ENCODE measurements at places on chromosomes 16 and 17. TPM values are rescaled to one million over a fixed set of nuclear protein-coding genes. Genes with fewer than 3 reads are reported as not detected.

Gene MYH13
- 0.08 TPM for polyA plus RNA-seq

Gene TMC5
- polyA plus RNA-seq: 0.42 TPM

Gene CXCL16
- 10.9 TPM for polyA plus RNA-seq

Gene ABI3
- polyA plus RNA-seq: 2.4 TPM

Gene UTS2R
- not detected for polyA plus RNA-seq

Gene CTF1
- 3.3 TPM for polyA plus RNA-seq

Gene TP53TG3
- not detected for polyA plus RNA-seq

Gene SLC35G6
- polyA plus RNA-seq: 0.01 TPM

Gene CES5A
- not detected for polyA plus RNA-seq

Gene GALR2
- 1.00 TPM for polyA plus RNA-seq

Gene VAT1L
- polyA plus RNA-seq: 0.04 TPM

Gene ITPRIPL2
- polyA plus RNA-seq: 13.3 TPM

Gene TTLL6
- polyA plus RNA-seq: 0.05 TPM

Gene PNMT
- 2.2 TPM for polyA plus RNA-seq

Gene NOMO2
- polyA plus RNA-seq: 27.9 TPM

Gene ATP2C2
- 1.1 TPM for polyA plus RNA-seq

Gene C16orf46
- 0.24 TPM for polyA plus RNA-seq

Gene JMJD8
- 55.4 TPM for polyA plus RNA-seq

Gene ITGAD
- not detected for polyA plus RNA-seq

Gene ATP6V0C
- polyA plus RNA-seq: 214 TPM

Gene CPHXL2
- not detected for polyA plus RNA-seq

Gene GPRC5C
- 6.7 TPM for polyA plus RNA-seq

Gene HYDIN
- 0.02 TPM for polyA plus RNA-seq

Gene ITGB4
- 48.4 TPM for polyA plus RNA-seq

Gene SECTM1
- 10.8 TPM for polyA plus RNA-seq

Gene FBXO39
- 0.61 TPM for polyA plus RNA-seq

Gene CHST5
- 0.10 TPM for polyA plus RNA-seq

Gene OR1F1
- polyA plus RNA-seq: not detected

Gene SDR42E2
- polyA plus RNA-seq: 0.04 TPM

Gene MYO15A
- polyA plus RNA-seq: 0.51 TPM

Gene CNTNAP4
- polyA plus RNA-seq: not detected

Gene NT5C3B
- polyA plus RNA-seq: 36.0 TPM

Gene MED1
- polyA plus RNA-seq: 6.8 TPM

Gene TCAP
- polyA plus RNA-seq: 0.78 TPM

Gene TK1
- polyA plus RNA-seq: 16.9 TPM

Gene CDR2L
- polyA plus RNA-seq: 4.3 TPM

Gene THRA
- polyA plus RNA-seq: 11.0 TPM

Gene MAP2K6
- polyA plus RNA-seq: 2.6 TPM

Gene MPV17L
- 1.0 TPM for polyA plus RNA-seq

Gene CFAP97D1
- 0.01 TPM for polyA plus RNA-seq

Gene FBXW10B
- polyA plus RNA-seq: 9.1 TPM

Gene HBA1
- 0.55 TPM for polyA plus RNA-seq

Gene FSCN2
- polyA plus RNA-seq: 2.0 TPM

Gene CBX8
- polyA plus RNA-seq: 3.2 TPM
